DMS153 (cell line): ENCODE measurements at places on chromosomes 3 and 15.

DNA sequence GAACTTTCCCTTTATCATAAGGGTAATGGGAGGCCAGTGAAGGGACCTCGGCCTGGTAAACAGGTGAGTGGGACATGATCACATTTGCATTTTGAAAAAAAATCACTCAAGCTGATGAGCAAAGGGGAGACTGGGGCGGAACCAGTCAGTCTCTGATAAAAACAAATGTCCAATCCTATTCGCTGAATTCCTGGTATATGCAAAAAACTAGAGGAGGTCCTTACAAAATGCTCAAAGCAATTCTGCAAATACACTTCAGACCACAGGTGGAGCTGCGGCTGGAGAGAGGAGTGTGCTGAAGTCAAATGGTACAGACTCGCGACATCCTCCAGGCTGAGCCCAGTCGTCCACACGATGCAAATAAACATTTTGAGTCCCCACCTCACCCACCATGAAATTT is 166.7 kb downstream of the FOXP1 start:
- no peak for DNase-seq

DNA sequence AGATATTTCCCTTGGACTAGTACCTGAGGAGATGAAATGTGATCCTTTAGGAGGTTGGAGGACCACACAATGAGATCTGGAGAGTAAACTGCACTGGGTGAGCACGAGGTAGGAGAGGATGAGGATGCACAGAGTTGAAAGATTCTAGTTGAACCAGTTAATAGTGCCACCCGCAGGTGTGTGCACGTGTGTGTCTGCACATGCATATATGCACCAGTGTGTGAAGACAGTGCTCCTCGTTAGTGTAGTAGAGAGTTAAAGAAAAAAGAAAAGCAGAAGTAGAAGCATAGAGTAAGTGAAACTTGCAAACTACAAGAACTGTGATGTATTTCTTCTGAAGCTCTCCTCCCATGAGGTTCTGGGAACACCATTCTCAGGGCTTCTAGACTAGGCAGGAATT is 8.4 kb downstream of the MED12L start:
- no peak for DNase-seq

DNA sequence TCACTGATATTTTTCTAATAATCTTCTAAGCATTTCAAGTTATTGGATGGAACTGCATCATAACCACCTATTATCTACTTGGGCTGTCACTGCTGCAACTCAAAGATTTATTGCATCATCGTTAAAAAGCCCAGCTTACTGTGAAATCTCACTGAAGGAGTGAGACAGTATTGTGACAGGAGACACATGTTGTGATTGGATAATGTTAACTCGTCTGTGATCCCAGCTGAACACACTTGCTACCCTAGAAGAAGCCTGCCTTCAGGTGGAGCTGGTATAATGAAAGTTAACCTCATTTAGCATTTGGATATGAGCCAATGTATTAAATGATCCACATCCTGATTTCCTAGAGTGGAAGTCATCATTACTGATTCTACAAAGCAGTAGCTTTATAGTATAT is 138.1 kb downstream of the MAP2K5 start:
- no peak for DNase-seq

DNA sequence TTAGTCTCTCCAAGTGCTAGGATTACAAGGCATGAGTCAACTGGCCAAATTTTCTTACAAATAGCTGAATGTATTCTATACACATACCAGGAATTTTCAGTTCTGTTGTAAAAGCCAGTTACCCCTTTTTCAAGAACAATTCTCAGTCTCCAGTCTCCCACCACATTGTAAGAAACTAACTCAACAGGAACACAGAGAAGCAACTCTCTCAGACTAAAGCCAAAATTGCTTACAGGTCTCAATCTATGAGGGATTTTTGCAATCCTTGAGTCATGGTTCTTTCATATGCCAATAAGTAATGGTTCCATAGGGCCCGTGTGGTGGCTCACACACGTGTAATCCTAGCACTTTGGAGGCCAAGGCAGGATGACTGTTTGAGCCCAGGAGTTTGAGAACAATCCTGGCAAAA is 8.5 kb downstream of the IP6K2 start:
- no peak for DNase-seq
